ENCODE measurements at places on chromosomes 12 and 14.
A peak's percentile ranks its signal among the peaks of the same experiment; 100 is the strongest.

- H3K27ac ChIP-seq: peak overlapping the region; percentile 98
- H3K27me3 ChIP-seq: no peaks in the 10 kb centered on the region
- H3K4me3 ChIP-seq: peak overlapping the region; percentile 75
Observed at GRCh38 chr12:89706551-89706950, 2.1 kb downstream of the ATP2B1 start.

- H3K36me3 ChIP-seq: no peaks in the 10 kb centered on the region
- no peak overlapping the region for H3K27ac ChIP-seq
- no peak for DNase-seq
Observed at GRCh38 chr12:75585330-75585729, 73.9 kb upstream of the KRR1 start.

DNA sequence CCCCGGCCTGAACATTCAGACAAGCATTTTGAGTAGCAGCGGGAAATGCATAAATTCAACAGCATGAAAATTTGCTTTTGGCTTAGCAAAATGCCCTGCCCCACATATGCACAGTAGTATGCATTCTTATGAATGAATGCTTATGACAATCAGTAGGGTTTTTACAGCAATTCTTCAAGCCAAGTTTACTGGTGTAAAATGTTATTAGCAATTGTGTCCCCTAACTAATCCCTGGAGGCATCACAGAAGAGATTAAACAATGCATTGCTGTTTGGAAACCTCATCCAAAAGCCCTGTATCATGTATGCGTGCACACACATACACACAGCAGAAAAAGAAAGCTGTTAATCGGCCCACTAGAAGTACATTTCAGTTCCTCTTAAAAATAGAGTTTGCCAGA, 406.5 kb downstream of the LRIG3 start:
- no peak overlapping the region for H3K27ac ChIP-seq
- no peak overlapping the region for H3K4me3 ChIP-seq
- no peaks in the 10 kb centered on the region for H3K36me3 ChIP-seq
- no peaks in the 10 kb centered on the region for H3K27me3 ChIP-seq
- no peaks in the 10 kb centered on the region for H3K4me1 ChIP-seq

DNA sequence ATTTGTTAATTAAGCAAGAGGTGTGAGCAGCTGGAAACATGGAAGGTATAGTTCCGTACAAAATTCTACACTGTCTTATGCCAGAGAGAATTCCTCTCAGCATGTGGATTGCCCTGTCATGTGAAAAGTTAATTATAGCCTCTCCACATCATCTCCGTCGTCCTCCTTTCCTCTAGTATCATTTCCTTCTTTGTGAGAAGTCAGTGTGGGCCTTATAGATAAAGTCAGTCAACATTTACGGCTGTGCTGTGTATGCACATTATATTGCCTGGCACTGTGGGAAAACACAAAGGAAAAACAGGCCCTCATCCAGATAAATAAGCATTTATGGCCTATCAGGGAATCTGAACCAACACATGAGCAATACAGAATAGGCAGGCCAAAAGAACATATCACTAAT, 236.6 kb downstream of the SEC23A start:
- DNase-seq: no peak
- no peak overlapping the region for H3K4me3 ChIP-seq
- no peaks in the 10 kb centered on the region for H3K27me3 ChIP-seq
- H3K36me3 ChIP-seq: no peaks in the 10 kb centered on the region
- peaks cover 4% of the 10 kb centered on the region for H3K4me1 ChIP-seq

GRCh38 chr12:32548691-32549281, 130.3 kb upstream of the DNM1L start:
- H3K4me1 ChIP-seq: peaks cover 32% of the 10 kb centered on the region
- no peaks in the 10 kb centered on the region for H3K27me3 ChIP-seq
- no peak for DNase-seq
- peaks cover 29% of the 10 kb centered on the region for H3K36me3 ChIP-seq

DNA sequence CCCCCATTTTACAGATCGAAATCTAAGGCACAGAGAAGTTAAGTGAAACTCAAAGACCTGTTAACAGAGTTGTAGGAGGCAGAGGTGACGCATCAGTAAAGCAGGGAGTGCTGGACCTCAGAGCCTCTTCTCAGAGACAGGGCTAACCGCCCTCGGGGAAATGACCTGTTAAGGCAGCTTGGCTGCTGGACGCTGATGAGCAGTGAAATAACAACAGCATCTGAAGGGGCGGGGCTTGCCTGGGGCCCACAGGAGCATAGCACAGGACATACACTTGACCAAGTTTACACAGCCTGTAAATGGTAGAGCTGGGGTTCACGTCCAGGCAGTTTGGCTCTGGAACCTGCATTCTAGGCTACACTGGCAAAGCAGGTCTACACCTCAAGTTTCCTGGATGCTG, 39.3 kb downstream of the LRTM2 start:
- H3K36me3 ChIP-seq: no peaks in the 10 kb centered on the region
- no peak overlapping the region for H3K27ac ChIP-seq
- DNase-seq: no peak
- H3K4me3 ChIP-seq: no peak overlapping the region
- no peaks in the 10 kb centered on the region for H3K4me1 ChIP-seq

DNA sequence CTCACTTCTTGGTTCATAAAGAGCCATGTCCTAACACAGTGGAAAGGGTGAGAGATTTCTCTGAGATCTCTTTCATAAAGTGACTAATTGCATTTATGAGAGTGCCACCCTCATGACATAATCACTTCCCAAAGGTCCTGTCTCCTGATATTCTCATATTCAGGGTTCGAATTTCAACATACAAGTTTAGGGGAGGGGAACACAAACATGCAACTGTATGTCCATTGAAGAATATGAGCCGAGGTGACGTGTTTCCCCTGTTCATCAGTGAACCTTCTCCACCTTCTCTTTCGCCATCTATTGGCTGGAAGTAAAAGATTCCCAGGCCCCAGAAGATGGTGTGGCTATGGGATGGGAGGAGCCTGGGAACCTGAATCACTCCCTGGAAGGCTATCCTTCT, 354.2 kb upstream of the ATP2B1 start:
- H3K36me3 ChIP-seq: no peaks in the 10 kb centered on the region
- H3K27me3 ChIP-seq: no peaks in the 10 kb centered on the region
- no peak overlapping the region for H3K4me3 ChIP-seq
- DNase-seq: no peak

DNA sequence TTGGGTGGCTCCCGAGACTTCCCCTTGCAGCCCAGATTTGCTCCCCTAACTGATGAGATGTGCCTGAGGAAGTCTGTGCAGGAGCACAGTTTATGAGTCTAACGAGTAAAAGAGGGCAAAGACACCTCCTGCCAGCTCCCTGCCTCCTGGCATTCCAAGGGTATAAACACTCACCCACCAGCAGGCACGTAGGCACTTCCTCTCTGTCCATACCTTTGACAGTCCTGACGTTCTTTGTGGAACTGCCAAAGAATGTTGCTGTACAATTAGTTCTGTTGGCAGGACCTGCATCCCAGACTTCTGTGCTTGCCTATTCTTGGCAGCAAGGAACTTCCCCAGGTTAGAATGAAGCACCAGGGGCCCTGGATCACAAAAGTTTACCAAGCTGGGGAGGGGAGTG, 889.3 kb downstream of the BCL11B start:
- H3K27ac ChIP-seq: no peak overlapping the region
- H3K4me3 ChIP-seq: no peak overlapping the region
- H3K4me1 ChIP-seq: no peaks in the 10 kb centered on the region
- DNase-seq: no peak
- no peaks in the 10 kb centered on the region for H3K36me3 ChIP-seq

DNA sequence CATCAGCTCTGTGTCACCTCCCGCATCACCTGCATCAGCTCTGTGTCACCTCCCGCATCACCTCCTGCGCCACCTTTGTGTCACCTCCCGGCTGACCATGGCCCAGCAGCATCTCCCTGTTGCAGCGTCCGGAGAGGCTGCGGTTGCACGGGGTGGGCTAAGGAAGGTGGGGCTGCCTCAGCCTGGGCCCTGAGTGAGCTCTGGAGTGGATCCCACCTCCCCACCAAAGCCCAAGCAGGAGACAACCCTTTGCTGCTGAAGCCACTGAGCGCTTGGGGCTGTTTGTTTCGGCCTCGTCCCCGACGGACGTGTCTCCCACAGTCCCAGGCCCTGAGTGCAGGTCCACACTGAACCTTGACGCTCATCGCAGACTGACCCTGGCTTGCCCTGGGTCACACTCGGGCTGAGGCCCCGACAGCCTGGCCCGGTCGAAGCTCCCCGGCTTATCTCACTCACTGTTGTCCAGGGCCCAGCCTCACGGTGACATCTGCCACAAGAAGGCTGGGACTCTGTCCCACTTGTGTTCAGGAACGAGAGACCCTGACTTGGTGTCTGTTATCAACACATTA, 12.2 kb downstream of the TMEM121 start:
- no peak overlapping the region for H3K27ac ChIP-seq
- peaks cover 3% of the 10 kb centered on the region for H3K4me1 ChIP-seq
- no peaks in the 10 kb centered on the region for H3K36me3 ChIP-seq
- DNase-seq: no peak
- no peak overlapping the region for H3K4me3 ChIP-seq
- H3K27me3 ChIP-seq: no peaks in the 10 kb centered on the region

DNA sequence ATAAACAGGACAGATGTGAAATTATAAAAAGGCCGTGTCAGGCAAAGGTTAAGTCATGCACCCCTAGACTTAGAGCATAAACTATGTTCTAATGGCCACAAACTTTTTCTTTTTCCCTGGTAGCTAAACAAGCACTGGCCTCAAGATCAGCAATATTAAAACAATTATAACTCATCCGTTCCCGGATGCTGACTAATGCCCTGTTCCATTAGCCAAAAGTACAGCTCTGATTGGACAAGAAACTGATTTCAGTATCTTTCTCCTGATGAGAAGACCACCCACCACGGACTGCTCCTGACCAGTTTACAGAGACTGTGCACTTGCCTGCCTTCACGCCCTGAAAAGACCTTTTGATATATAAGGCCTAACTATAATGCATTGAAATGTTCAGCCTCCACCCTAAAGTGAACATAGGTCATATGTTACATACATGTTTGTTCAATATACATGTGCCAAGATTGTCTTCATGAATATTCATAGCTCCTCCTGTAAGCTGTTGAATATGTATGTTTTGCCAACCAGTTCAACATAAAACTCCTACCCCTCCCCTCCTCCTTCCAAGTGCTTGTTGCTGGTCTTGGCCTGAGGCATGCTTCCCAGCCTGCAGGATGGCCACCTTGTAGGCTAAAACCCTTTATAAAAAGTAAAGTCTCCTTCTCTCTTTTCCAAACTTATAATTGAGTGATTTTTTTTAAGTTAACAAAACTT, 162.0 kb downstream of the IPO8 start:
- no peaks in the 10 kb centered on the region for H3K36me3 ChIP-seq
- H3K27ac ChIP-seq: no peak overlapping the region
- no peak for DNase-seq

GRCh38 chr12:110317911-110318310, 36.9 kb downstream of the ATP2A2 start:
- peaks cover 28% of the 10 kb centered on the region for H3K36me3 ChIP-seq
- H3K4me3 ChIP-seq: no peak overlapping the region
- peaks cover 32% of the 10 kb centered on the region for H3K4me1 ChIP-seq

DNA sequence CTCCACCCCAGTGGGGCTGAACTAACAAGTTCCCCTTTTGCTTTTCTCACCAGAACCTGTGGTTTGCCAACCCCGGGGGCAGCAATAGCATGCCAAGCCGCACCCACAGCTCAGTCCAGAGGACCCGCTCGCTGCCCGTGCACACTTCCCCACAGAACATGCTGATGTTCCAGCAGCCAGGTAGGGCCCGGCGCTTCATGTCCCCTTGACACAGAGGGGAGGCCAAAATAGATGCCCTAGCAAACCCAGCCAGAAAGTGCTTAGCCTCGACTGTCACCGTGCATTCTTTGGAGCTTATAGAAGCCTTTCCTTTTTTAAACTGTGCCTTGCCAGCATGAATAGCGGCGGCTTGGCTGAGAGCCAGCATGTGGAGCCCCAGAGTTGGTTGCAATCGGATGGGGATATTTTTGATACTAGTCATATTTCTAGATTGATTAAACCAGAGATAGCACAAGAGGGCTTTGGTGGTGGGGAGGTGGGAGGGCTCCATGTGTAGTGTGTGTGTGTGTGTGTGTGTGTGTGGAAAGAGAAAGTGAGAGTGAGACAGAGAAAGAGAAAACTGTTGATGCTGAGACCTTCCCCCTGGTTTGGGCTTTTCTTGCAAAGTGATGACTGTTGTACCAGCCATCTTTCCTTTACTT, 126.1 kb downstream of the GCH1 start:
- peak overlapping the region; percentile 65 for H3K27ac ChIP-seq
- peak; percentile 81 for DNase-seq
- peaks cover 86% of the 10 kb centered on the region for H3K4me1 ChIP-seq
- H3K4me3 ChIP-seq: peak overlapping the region; percentile 74
- no peaks in the 10 kb centered on the region for H3K36me3 ChIP-seq

- peaks cover 7% of the 10 kb centered on the region for H3K4me1 ChIP-seq
- DNase-seq: no peak
- no peak overlapping the region for H3K4me3 ChIP-seq
- no peak overlapping the region for H3K27ac ChIP-seq
Observed at GRCh38 chr14:52067873-52068614, 815 bp downstream of the NID2 start.

GRCh38 chr12:21438643-21439042, 1.2 kb downstream of the PYROXD1 start:
- no peak for DNase-seq
- peaks cover 33% of the 10 kb centered on the region for H3K36me3 ChIP-seq
- H3K4me1 ChIP-seq: peaks cover 20% of the 10 kb centered on the region
- peaks cover 15% of the 10 kb centered on the region for H3K27me3 ChIP-seq

DNA sequence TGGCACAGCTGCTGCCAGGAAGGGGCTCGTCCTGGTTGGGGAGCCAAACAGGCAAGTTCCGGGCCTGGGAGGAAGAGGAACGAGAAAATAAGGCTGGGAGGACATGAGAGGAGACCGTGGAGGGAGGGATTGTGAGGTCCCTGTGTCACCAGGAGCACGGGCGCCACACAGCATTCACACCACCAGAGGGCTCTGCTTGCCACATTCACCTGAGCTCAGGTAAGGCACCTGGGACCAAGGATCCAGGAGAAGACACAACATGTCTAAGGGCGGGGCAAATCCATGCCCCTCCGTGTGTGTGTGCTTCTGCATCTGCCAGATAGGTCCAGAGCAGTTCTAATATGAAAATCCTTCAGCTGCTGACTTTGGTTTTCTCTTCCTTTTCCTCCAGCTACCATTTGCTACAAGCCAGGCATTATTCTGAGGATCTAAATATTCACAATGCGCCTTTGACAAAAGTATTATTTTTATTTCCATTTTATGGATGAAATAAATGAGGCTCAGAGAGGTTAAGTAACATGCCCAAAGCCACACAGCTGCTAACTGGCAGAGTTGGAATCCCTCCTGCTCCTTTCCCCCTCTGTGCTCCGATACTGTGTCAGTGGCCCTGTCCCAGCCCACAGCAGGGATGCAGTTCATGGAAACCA, 14.6 kb downstream of the RAPGEF3 start:
- no peaks in the 10 kb centered on the region for H3K36me3 ChIP-seq
- H3K4me3 ChIP-seq: no peak overlapping the region
- H3K27ac ChIP-seq: no peak overlapping the region
- H3K4me1 ChIP-seq: peaks cover 21% of the 10 kb centered on the region

GRCh38 chr14:105273062-105273461, 24.7 kb downstream of the BTBD6 start:
- H3K27ac ChIP-seq: no peak overlapping the region
- no peak for DNase-seq
- H3K36me3 ChIP-seq: peaks cover 24% of the 10 kb centered on the region
- H3K4me1 ChIP-seq: no peaks in the 10 kb centered on the region
- no peak overlapping the region for H3K4me3 ChIP-seq
